ENCODE measurements at places on chromosomes 3 and 15.

- DNase-seq, result no peak
Measured at GRCh38 chr3:161915418-161915750, 418.8 kb downstream of the OTOL1 start.

- no peak for DNase-seq
Measured at GRCh38 chr3:56314842-56315241, 153.4 kb downstream of the ERC2 start.

- no peak for DNase-seq
Measured at GRCh38 chr15:89964232-89964954, 36.7 kb upstream of the ZNF710 start.

DNA sequence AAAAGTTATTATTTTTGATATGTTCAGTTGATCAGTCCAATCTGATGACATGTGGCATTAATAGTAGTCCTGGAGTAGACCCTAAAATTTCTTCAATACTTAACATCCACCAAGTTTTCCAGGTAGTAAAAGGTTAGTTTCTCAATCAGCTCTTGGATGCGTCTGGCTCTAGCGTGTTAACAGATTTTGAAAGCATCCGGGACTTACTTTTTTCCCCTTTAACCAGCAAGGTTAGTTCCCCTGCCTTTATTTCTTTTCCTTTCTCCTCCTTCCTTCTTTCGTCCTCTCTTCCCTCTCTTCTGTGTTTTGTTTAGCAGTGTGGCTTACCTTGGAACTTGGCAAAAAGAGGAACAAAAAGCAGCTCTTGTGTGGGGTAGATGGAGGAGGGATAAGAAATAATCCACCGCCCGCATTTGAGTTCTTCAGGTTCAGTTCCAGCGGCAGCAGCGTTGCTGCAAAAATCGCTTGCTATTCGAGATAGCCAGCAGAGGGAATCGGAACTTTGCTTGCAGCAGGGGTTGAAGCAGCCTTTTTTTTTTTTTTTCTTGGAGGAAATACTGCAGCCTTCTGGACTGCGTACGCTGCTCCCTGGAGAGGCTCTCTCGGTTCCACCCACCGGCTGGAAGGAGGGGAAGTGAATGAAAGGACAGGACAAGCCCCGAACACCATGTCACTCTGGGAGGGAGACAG, at the start of gene RBMS3:
RBMS3 (plus strand) TSS at position 668 of the 690 bp plus-strand sequence.
- peak; percentile 30 for DNase-seq

GRCh38 chr3:146313031-146313745, 62.3 kb upstream of the PLSCR4 start:
- DNase-seq, result no peak

DNA sequence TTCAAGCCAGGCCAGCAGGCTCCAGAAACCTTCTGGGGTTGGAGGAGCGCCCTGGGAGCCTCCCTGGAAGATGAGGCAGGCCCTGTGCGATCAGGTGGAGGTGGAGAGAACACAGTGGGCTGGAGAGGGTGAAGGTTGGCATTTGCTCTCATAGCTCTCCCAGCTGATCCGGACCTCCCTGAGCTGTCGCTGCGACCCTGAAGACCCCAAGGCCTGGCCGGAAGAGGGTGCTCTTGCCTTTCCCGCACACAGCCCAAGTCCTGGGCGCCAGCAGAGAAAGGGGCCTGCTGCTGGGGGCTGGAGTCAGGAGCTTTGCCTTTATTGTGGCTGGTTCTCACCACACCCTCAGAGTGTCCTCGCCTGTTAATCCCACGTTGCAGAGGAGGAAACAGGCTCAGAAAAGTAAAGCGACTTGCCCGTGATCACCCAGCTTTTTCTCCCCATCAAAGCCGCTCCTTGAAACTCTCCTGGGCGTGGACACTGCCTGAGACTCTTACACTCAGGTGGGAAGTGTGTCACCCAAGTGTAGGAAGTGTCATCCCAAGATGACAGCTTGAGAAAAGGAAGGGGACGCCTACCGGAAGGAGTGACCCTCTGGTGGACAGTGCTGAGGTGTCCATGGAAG, 8.6 kb upstream of the RPL29 start:
- DNase-seq, result no peak

- peak; percentile 55 for DNase-seq
Measured at GRCh38 chr15:41989573-41990242, 17.4 kb upstream of the EHD4 start.

DNA sequence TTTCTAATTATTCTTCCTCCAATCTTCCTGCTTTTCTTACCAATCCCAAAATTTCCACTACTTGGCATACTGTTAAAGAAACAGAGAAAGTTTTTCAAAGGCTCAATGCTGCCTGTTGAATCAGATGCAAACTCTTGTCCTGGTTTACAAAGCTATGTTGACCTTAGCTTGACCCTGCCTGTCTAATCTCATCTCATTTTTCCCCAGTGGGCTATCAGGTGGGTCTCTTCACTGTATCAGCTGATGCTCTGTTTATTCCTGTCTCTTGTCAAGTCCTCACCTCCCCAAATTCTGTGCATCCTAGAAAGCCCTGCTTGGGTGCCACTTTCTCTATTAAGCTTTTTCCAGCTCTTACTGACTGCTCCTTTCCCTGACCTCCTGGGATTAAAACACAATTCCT, 18.2 kb downstream of the NFKBIZ start:
- DNase-seq, result no peak

GRCh38 chr3:12170207-12170606, 11.5 kb upstream of the TIMP4 start:
- peak; percentile 77 for DNase-seq

DNA sequence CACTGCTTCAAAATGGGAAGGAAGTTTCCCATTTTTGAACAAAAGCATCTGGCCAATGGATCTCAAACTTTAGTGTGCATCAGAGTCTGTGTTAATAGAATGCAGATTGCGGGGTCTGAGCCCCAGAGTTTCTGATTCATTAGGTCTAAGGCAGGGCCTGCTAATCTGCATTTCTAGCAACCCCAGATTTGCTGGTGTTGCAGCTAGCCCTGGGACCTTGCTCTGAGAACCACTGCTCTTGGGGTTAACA, 30.7 kb upstream of the USP3 start:
- DNase-seq, result no peak

GRCh38 chr3:152328841-152329240, 60.1 kb downstream of the MBNL1 start:
- peak; percentile 57 for DNase-seq

DNA sequence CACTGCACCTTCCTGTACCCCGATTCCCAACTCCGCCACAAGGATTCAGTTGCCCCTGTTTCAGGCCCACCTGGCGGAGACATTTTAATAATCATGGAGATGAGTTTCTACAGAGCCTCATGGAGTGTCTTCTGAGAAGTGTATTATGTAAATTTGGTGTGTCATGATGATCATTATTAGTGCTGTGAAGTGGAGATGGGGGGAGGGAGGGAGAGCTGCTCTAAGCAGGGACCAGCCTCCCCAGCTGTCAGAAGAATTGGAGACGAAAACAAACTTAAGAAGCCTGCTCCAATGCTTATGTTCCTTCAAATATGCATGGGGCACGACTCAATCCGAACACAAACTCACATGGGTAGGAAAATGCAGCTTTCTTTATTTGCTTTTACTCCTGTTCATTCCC, 127.8 kb downstream of the EPHB1 start:
- no peak for DNase-seq

DNA sequence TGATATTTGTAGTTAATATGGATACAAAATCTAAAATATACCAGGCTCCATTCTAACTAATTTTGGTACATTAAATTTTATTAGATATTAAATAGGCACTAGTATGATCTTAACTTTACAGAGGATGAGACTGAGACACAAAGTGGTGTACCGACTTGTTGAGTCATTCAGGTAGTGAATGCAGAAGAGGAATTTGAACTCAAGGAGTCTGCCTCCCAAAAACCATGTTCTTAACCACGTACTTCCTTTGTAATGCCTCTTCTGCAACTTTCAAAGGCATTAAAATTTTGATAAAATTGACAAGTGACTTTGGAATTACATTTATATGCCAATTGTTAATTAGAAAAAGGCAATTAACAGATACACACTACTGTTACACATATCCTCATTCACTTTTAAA, 61.8 kb downstream of the ZBBX start:
- DNase-seq, result no peak

DNA sequence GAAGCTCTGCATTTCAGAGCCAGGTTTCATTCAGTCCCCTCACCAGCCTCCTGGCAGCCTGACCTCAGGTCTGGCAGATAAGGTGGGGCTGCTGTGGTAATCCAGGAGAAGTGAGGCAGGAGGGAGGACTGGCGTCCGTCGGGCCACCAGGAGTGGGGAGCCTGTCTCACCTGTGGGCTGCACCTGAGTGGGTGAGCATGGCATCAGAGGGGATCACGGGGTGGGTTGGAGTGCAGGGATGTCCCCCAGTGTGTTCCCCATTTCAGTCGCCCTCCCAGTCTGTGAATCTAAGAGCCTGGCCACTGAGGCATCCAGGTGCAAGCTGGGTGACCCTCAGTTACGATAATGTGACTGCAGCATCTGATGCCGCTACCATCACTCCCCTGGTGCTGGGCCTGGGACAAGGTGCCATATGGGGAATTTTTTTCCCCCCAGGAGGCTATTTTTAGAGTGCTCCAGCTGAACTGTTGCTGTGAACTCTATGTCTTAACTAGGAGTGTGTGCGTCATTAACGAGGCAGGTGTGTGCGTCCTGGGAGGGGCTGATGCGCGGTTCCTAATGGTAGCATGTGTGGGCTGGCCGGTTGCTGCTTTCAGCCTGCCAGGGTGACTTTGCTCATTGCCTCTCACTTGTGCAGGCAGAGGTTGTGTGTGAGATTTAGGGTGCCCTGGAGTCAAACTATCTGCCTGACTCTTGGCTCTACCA, 165.2 kb downstream of the SLCO3A1 start:
- no peak for DNase-seq

DNA sequence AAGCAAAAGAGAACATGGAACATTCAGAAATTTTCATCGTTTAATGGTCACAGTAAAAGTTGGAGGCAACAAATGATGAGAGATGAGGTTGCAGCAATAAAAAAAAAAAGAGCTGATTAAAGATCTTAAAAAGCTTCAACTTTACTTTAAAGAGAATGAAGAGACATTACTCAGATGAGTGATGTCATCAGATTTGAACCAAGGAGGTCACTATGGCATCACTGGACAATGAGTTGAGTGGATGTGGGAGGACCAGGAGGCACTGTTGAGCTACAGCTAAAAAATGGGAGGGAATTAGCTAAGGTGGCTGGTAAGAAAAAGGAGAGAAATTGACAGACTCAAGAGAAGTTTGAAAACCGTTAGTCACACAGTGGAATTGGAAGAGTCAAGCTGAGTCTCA, 138.4 kb downstream of the SST start:
- no peak for DNase-seq

GRCh38 chr15:40287505-40287904, 4.6 kb upstream of the ANKRD63 start:
- DNase-seq, result peak; percentile 53

GRCh38 chr3:28240441-28240840, 978 bp upstream of the CMC1 start:
- DNase-seq, result no peak

DNA sequence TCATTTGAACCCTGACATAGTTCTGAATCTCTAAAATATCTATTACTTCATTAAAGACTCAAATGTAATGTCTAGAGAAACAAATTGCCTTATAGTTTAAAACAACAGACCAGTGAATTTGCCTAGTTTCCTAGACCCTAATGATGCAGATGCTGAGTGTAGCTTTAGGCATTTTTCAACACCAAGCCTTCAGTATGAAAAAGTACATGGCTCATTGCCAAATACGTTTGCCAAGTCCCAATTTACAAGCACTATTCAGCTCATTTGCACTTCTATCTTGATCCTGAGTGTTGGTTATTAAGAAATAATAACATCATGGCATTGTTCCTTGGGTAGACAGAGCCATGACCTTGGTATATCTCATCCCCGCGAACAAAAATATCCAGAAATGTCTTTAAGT, 46.8 kb downstream of the EOMES start:
- DNase-seq, result no peak

DNA sequence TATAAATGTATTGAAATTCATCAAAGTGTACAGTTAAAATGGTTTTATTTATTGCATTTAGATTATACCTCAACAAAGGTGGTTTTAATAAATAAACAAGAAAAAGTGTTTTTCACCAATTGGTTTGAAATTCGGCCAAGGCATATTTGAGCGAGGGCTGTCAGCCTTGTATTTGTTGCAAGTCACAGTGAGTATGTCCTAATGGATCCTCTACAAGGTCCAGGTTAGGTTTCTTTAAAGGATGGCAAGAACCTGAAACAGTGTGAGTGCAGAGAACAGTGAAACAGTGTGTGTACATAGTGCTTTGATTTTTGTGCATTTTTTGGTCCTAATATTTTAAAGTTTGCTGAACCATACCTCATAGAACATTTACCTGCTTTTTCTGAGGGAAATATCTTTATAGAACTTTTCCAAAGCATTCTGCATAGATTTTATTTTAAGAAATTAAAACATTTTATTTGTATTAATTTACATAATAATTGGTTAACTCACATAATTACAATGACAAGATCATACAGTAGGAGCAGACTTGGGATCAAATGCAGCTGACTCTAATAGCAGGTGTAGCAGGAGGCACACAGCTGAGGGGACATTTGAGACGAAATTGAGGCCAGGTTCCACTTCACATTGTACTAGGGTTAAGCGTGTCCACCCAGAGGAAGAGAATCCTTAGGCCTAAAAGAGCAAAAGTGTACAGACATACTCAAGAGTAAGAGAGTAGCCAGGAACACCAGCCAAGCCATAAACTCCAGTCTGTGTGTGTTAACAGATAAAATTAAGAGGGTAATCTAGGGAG, 428.8 kb upstream of the TPRG1 start:
- no peak for DNase-seq

DNA sequence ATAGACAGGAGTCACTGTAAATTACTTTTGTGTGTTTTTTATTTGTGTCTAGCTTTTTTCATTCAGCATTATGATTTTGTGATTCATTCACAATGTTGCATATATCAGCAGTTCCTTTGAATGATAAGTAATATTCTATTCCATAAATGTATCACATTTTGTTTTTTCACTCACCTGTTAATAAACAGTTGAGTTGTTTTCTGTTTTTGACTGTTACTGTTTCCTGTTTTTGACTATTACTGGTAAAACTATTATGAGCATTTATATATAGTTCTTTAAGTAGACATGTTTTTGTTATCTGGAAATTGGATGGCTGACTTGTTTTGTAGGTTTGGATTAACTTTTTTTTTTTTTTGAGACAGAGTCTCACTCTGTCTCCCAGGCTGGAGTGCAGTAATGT, 138.4 kb downstream of the RSRC1 start:
- no peak for DNase-seq

- no peak for DNase-seq
Measured at GRCh38 chr3:42084586-42084985, 6.6 kb upstream of the TRAK1 start.

- no peak for DNase-seq
Measured at GRCh38 chr3:187181454-187182170, 15.7 kb upstream of the RTP1 start.

DNA sequence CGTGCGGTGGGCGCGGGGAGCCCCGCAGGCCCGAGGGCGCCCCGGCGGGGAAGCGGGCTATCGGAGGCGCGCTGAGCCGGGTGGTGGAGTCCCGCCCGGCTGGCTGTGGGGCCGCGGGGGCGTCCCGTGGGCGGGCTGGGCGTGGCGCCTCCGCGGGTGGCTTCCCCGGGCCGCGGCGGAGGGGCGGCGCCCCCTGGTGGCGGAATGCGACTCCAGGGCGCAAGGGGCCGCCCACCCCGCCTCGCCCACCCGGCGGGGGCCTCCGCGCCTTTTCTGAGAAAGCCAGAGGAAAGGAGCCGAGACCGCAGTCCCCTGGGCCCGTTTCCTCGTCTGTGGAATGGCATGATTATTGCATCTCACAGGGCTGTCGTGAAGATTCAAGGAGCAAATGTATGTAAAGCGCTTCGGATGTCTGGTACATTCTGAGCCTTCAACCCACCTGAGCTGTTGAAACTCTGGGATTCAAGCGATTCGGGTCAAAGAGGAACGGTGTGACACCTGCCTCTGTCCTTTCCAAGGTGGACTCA, 31.9 kb upstream of the RAB6B start:
- peak; percentile 63 for DNase-seq

GRCh38 chr3:133965013-133965570, 64.6 kb downstream of the SLCO2A1 start:
- DNase-seq, result no peak
